ENCODE measurements at places on chromosomes 6 and 20. TPM values are rescaled to one million over a fixed set of nuclear protein-coding genes. Genes with fewer than 3 reads are reported as not detected.

- DNase-seq, result peak; percentile 70
Measured at GRCh38 chr20:59412181-59412580, 111.8 kb downstream of the EDN3 start.

- DNase-seq, result no peak
Measured at GRCh38 chr6:144066741-144067484, 28.5 kb downstream of the SF3B5 start.

GRCh38 chr6:132763269-132763668 lies 5.6 kb upstream of the VNN2 start:
- DNase-seq, result peak; percentile 27

DNA sequence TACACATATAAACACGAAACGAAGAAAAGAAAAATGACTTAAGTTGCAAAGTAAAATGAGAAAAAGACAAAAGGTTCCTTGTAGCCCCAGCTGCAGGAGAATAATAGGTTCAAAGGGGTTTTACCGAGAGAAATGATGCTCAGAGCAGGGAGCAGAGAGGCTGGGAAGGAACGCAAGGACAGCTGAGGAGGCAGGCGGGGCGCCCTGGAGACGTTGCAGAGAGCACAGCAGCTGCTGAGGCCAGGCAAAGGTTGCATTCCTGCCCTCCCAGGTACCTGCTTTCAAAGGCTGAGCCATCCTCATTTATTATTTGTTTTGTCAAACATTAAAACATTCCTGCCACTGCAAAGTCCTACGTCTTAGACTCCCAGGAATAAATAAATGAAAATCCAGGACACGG lies 16.2 kb upstream of the VAPB start:
- peak; percentile 54 for DNase-seq

- no peak for DNase-seq
Measured at GRCh38 chr6:163753430-163753829, 338.9 kb downstream of the QKI start.

DNA sequence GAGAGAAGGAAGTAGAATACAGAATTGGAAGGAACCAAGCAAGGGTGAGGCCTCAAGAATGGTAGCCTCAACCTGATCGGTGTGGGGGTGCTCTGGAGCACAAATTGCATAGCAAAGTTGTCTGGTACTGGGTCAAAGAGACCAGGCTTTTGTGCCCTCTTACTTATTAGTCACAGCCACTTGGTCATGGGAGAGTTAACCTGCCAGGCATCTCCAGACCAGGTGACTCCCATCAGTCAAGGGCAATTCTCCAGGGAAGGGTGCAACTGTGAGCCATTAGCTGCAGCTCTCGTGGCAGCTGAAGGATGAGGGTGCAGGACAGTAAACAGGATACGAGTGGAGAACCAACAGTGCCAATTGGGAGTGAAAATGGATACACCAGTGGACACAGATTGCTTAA lies 47.7 kb upstream of the PLCB4 start:
- DNase-seq, result no peak

- DNase-seq, result no peak
Measured at GRCh38 chr20:62625516-62625915, 16.8 kb upstream of the SLCO4A1 start.

- peak; percentile 32 for DNase-seq
Measured at GRCh38 chr6:39979461-39980328, 45.4 kb upstream of the MOCS1 start.

DNA sequence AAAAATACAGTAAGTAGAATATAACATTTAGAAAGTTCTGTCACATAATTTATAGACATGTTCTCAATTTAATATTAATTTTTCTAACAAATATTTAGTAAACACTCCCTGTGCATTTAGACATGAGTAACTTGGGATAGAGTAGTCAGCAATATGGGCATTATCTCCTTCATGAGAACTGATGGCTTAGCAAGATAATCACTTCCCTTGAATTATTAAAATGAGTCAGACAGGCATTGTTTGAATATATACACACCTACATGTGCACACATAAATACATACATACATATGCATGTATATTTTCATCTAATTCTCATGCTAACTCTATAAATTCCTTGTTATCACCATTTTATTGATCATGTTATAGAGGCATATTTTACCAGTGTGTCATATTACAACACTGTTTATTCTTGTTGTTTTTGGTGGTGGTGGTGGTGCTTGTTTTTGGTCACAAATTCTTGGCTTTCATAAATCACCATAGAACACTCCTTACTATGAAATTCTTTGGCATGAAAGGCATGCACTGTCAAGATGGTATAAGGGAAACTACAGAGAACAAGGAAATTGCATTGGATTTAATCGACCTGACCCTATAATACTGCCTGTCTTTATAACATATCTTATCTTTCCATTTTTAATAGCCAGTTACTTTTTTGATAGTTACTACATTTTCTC lies 434.5 kb upstream of the MANEA start:
- no peak for DNase-seq

DNA sequence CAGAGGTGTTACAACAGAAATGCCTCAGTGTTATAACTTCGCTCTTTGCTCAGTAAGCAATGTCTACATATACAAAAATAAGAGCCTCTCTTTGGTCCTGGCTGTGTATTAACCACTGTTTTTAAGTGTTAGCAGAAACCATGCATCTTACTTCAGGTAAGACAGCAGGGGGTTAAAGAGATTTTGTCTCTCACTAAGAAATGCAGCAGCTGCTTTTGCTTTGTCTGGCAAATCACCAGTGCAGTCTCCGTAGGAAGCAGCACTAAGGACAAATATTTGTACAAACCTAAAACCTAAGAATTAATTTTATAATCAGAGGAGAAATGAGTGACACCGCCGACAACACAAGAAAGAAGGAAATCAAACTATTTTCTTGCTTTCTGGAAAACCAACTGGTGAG lies 758 bp downstream of the SMIM28 start:
- no peak for DNase-seq

GRCh38 chr20:21266191-21266536 lies 37.0 kb upstream of the XRN2 start:
- no peak for DNase-seq

DNA sequence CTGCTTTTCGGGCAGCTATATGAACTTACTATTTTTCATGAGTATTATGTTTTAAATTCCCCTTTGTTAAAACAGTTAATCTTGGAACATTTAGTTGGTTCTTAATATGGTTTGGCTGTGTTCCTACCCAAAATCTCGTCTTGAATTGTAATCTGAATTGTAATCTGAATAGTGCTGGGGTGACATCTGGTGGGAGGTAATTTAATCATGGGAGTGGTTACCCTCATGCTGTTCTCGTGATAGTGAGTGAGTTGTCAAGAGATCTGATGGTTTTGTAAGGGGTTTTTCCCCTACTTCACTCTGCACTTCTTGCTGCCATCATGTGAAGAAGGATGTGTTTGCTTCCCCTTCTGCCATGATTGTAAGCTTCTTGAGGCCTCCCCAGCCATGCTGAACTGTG lies 305.4 kb upstream of the MAP3K7 start:
- peak; percentile 46 for DNase-seq

Gene SPATS1
- total RNA-seq, result not detected

Gene LAMP5
- 0.66 TPM for total RNA-seq

Gene PRR18
- total RNA-seq, result 0.22 TPM

Measured in muscle of leg (tissue), 16 donors.